ENCODE measurements at places on chromosomes 3 and 15.
A peak's percentile ranks its signal among the peaks of the same experiment; 100 is the strongest.

DNA sequence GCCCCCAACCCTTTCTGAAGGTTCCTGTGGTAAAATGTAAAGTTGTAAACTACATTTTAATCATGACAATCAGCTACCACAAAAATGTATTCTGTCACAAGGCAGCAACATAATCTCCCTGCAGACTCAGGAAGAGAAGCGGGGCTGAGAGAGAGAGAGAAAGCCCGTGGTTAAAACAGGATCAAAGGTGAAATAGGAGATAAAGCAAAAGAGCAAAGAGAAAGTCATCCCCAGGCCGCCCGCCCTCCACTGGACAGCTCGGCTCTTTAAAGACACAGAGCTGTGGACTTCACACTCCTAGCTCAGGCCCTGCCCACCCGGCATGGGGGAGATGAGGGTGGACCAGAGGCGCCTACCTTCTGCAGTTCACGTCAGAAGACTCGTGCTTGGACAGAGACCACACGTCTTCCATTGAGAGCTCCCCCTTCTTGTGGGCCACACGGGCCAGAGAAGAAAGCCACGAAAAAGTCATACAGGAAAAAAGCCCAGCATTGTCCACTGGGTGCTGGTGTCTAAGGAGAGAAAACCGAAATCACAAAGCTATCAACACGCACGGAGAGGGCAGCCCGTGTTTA lies 29.4 kb downstream of the ABCC5 start:
- DNase-seq = no peak

DNA sequence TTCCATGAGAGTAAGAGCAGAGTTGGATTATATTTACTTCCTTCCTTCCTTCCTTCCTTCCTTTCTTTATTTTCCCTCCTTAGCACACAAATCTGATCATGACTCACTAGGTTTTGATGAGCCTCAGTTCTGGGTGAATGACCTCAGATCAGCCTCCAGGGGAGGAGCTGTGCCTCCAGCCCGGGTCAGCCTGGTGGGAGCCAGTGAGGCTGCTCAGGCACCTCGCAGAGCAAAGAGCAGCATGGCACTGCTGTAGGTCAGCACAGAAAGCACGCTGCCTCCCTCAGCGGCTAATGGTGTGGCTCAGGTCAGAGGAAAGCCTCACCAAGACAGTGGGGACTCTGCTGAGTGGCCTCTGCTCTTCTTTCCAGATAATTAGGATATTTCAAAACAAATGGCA lies 108.5 kb downstream of the SYNPR start:
- DNase-seq = no peak

DNA sequence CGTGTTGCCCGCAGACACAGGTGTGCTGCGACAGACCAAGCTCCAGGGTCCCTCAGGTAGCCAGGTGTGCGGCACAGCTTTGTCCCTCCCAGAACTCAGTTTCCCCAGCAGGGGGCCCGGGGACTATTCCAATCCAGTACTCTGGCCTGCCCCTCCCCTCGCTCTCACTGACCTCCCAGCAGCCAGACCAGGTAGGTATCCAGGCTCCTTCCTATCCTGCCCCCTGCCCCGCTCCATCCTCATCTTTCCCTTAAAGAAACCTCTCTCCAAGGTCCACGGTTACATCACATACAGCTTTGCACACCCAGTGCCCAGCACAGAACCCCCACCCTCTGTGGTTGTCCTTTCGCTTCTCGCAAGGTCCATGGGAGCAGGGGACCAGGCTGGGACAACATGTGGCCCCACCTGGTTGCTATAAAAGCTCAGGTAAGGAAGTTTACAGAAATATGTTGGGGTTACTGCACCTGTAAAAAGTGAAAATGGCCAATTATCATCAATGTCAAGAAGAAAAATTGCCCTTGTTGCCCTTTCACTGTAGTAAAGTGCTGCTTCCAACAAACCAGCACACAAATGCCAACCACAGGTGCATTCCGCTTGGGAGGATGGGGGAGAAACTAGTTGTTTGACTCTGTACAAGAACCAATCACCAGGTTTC lies 7.3 kb upstream of the CYP11A1 start:
- DNase-seq = no peak

DNA sequence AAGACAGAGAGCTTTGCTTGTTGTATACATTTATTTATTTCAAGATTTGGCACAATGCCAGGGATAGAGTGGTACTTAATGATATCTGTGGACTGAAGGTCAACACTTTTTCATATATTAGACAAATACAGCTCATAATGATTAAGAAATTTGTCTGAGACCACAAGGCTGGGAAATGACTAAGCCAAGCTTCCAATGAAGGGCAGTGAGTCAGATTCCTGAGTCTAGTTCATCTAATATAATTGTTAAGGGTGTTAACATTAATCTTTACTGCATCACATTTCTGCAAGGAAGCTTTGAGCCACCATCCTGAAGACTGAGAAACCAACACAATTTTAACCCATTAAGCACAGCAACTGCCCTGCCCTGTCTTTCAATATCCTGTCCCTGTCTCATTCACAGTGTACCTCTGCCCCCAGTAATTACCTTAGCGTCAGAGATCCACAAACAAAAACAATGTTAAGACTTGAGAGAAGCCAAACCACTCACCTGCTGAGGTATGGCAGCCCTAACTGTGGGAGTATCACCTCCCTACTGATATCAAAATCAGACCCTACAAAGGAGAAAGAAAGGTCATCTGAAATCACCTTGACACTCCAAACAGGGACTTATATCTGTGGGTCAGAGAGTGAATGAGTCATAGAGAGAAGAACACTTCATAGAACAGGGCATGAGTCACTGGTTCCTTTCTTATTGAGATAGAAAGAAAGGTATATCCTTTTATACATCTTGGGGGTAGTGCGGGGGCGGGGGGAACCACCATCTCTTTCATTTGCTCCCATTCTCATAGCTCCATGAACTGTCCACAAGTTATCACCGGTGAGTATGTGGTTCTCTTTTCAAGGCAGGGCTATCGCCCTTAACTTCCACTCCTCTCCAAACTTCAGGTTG lies 74.7 kb downstream of the MAGI1 start:
- DNase-seq = no peak

GRCh38 chr3:169390741-169391305 lies 272.7 kb downstream of the MECOM start:
- DNase-seq = peak; percentile 21

GRCh38 chr3:8712045-8712907 lies 21.3 kb upstream of the CAV3 start:
- peak; percentile 87 for DNase-seq

- DNase-seq = no peak
Measured at GRCh38 chr15:60964527-60964926, 264.6 kb downstream of the RORA start.

DNA sequence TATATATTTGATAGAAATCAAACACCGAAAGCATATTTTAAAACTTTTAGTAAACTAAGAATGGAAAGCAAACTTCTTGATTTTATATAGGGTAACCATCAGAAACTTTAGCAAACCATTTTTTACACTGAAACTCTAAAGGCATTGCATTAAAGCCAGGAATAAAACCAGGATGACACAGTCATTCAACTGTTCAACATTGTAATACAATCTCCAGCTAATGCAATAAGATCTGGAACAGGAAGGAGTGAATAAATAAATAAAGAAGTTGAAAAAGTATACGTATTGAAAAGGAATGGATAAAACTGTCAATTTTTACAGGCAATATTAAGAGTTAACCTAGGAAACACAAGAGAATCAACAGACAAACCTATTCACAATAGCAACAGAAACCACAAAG lies 181.9 kb upstream of the TTC14 start:
- DNase-seq = no peak
